ENCODE measurements at places on chromosomes 4 and X.

- DNase-seq = no peak
These were observed 1180.2 kb downstream of the RAPGEF2 start for GRCh38 chr4:160283081-160283480.

DNA sequence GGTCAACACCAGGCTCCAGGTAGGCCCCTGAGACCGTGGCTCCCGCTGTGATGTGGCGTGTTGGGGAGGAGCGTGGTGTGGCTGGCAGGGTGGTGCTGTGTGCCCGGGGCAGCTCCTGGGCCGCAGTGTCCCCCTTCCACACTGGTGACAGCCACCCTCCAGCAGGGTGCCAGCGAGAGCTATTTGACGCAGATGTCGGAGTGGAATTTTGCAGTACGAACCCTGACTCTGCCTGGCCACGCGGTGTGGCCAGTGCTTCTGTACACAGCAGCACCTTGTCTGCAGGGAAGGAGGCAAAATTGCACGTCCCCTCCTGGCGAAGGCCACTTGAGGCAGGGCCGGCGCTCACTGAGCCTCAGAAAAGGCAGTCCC lies 53.2 kb downstream of the CPZ start:
- no peak for DNase-seq

GRCh38 chrX:40058719-40059118 lies 39.0 kb downstream of the BCOR start:
- no peak for DNase-seq

DNA sequence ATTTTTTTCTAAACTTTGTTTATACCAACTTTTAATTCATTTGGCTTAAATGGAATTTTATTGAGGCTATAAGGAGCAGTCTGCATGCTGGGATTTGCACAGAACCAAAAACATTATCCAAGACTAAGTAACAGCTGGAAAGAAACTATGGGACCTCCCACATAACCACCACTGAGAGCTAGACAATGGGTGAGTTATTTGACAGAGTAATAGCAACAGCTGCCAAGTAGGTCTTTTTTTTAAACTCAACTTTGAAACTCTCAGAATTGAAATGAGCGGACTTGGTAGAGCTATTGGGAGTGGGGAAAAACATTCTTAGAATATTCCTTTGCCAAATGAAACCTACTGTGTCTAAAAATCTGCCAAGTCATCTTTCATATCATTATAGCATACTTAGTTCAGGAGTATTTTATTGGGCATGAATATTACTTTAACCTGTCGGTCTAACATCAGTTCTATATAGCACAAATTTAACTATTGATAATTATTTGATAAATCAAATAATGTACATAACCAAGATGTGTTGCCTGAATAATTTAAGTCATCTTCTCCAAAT lies 1428.0 kb downstream of the PCDH7 start:
- DNase-seq = no peak

GRCh38 chr4:11451716-11452115 lies 23.0 kb upstream of the HS3ST1 start:
- DNase-seq = no peak

- DNase-seq = no peak
These were observed 38.2 kb downstream of the EDNRA start for GRCh38 chr4:147518846-147519767.

- DNase-seq = no peak
These were observed 135.4 kb downstream of the ASMT start for GRCh38 chrX:1750267-1750666.

- no peak for DNase-seq
These were observed 10.1 kb upstream of the EIF1AX start for GRCh38 chrX:20151689-20152088.

DNA sequence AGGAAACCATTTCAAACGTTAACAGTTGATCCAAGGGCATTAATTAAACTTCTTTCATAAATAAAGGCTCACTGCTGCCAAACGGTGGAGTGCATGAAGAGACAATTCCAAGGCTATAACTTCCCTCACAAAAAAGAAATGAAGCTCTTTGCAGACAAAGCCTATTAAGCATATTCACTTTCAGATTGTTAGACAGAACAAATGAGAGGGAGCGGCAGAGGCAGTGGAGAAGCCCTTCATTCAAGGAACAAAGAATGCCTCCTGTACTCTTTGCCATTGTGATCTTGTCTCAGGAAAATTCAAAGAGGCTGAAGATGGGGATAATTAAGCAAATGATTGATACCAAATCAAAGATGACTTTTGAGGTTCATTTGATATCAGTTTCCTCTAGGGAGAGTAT lies 370.5 kb upstream of the FAT1 start:
- no peak for DNase-seq

- DNase-seq = no peak
These were observed 492.5 kb upstream of the INTU start for GRCh38 chr4:127140306-127140705.

- no peak for DNase-seq
These were observed 766.1 kb downstream of the KCTD8 start for GRCh38 chr4:43682551-43682950.

- peak; percentile 20 for DNase-seq
These were observed 908 bp downstream of the PCDH10 start for GRCh38 chr4:133149932-133150471.
